RPMI7951 (cell line): ENCODE measurements at places on chromosomes 2 and 18. TPM values are rescaled to one million over a fixed set of nuclear protein-coding genes. Genes with fewer than 3 reads are reported as not detected.

- no peak for DNase-seq
These were observed 17.8 kb upstream of the MPPE1 start for GRCh38 chr18:11925800-11926481.

DNA sequence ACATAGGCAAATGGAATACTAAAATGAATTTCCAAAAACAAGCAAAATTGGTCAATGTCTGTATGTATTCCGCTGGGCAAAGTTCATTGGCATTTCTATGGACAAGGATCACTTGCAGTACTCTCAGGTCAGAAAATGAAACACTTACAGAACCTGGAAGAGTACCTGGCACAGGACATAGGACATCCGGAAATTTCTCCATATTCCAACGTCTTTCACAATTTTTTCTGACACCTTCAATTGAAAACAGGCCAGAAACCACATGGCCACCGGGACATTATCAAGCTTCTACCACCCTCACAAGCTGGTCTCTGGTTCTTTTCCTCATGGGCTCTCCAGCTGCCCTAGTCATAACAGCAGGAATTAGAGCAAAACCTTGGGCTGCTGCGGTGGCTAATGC is 96.9 kb upstream of the MSH6 start:
- no peak for DNase-seq

GRCh38 chr2:6080932-6081753 is 389.0 kb downstream of the SOX11 start:
- DNase-seq = peak; percentile 64

- no peak for DNase-seq
These were observed 160.5 kb downstream of the AKAIN1 start for GRCh38 chr18:5036523-5036922.

- peak; percentile 79 for DNase-seq
These were observed 130.9 kb downstream of the EXOC6B start for GRCh38 chr2:72694715-72695496.

DNA sequence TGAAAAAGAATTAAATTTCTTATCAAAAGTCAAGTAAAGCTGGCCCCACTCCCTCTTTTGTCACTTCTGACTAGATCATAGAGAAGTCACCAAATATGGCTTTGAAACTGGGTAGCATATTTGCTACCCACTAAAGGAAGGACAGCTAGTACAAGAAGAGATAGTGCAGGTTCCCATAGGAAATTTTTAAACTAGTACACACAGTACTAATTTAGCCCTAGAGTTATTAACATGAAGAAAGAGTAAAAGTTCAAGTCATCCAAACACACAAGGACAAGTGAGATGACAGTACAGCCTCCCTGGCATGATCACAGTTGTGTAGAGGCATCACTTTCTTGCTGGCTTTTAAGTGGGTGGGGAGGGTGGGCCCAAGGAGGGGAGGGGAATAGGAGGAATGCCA is 100.9 kb downstream of the IRS1 start:
- DNase-seq = no peak

DNA sequence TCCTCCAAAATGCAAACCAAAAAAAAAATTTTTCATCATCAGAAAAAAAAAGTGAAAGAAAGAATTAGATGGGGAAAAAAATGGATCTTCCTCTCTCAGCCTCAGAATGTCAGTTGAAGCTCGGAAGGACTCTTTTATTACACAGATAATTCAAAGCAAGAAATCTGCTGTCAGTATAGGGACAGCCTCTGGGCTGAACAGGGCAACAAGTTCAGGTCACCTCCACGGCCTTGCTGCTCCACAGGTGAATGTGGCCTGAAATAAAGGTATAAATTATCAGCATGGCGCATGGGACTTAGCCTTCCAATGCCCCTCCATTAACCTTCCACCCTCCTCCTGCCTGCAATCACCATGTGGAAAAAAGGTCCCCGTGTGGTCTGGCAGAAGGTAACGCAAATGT is 316.8 kb upstream of the POU3F3 start:
- no peak for DNase-seq

DNA sequence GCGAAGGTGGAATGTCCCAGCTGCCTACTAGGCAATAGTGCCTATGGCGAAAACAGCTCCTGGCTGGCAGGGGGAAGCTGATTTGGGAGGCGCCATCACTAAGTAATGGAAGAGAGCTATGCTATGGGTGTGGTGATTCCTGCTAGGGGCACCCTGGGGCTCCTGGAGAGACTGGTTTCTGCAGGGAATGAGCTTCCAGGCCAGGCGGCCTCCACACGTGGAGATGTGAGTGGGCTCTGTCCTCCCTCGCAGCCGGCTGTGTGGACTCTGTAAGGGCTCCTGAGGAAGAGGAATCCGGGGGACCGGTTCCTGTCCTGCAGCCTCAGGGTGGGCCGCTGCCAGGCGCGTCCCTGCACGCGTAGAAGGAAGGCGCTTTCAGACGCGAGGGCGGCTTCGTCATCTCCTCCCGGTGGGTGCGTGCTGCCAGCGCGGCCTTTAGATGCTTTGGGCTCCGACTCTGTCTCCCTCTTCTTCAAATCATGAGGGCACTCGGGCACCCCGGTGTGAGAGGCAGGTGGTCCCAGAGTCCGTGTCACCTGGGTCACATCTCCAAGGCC is 55.5 kb upstream of the ANKRD62 start:
- no peak for DNase-seq

DNA sequence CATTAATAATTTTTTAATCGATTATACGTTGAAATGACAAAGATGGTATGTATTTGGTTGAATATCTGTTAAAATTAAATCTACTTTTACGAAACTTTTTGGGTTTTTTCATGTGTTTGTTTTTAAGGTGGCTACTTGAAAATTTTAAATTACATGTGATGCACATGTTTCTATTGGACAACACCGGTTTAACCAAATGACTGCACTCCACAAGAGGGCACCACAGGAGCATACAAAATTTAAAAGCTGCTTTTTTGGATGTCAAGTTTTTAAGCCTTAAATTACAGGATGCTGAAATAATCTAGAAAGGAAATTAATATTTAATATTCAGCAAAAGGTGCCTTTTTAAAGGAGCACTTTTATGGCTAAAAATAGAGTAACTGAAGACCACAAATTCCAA is 98.7 kb downstream of the ACVR1 start:
- peak; percentile 54 for DNase-seq

DNA sequence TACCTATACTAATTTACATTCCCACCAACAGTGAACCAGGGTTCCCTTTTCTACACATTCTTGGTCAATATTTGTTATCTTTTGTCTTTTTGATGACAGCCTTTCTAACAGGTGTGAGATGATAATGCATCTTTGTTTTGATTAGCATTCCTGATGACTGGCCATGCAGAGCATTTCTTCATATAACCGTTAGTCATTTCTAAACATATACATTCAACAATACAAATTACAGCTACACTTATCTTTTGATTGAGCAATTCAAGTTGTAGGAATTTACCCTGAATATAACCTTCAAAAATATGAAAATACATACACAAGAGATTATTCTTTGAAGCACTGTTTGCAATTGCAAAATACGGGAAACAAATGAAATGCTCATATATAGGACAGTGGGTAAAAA is 94.9 kb downstream of the TMEM131 start:
- DNase-seq = no peak

GRCh38 chr2:127415593-127416505 is 2.4 kb upstream of the PROC start:
- no peak for DNase-seq

DNA sequence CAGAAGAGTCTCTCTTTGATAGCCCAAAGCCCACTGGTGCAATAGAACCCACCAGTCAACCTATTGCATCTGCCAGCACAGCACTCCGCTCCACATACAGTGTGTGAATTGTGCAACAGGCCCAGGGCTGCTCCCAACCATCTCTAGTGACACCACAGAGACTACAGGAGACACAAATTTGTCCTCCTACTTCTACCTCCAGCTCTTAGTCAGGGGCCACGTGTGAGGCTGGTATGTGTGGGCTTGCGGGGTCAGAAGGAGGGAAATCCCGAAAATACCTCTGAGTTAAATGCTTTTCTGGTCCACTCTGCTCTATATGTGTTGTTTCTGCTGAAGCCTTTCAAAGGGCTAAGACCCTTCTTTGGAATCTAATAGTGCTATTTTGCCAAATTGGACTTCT is 18.0 kb downstream of the DGUOK start:
- DNase-seq = no peak

- DNase-seq = peak; percentile 82
These were observed 49.0 kb upstream of the BIN1 start for GRCh38 chr2:127155947-127156346.

GRCh38 chr2:240663546-240664190 is 19.0 kb downstream of the AQP12B start:
- no peak for DNase-seq

- DNase-seq = no peak
These were observed 274.5 kb downstream of the TMX3 start for GRCh38 chr18:68440433-68440832.

DNA sequence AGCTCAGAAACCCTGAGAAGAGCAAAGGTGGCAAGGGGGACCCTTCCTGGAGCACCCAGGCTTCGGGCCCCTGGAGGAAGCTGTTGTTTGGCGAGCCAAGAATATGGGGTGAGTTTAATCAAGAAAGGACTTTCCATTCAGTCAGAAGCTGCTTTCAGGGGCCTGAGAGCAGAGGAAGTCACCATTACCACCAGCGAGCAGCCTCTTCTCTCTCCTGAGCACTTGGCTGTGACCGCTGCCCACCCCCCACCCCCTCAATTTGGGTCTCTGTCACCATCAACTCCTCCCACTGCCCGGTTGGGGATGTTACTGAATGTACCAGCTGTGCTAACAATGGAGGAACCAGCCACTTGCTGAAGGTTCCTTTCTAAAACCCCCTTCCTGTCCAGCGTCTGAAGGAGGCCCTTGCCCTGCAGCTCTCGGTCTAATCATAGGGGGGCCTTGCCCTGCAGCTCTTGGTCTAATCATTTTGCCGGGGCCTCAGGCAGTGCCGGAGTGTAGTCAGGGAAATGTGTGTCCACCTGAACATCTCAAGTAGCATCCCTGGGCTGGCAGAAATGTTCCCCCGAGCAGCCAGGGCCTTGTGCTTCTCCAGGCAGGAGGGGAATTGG is 943 bp downstream of the INPP5D start:
- DNase-seq = no peak

DNA sequence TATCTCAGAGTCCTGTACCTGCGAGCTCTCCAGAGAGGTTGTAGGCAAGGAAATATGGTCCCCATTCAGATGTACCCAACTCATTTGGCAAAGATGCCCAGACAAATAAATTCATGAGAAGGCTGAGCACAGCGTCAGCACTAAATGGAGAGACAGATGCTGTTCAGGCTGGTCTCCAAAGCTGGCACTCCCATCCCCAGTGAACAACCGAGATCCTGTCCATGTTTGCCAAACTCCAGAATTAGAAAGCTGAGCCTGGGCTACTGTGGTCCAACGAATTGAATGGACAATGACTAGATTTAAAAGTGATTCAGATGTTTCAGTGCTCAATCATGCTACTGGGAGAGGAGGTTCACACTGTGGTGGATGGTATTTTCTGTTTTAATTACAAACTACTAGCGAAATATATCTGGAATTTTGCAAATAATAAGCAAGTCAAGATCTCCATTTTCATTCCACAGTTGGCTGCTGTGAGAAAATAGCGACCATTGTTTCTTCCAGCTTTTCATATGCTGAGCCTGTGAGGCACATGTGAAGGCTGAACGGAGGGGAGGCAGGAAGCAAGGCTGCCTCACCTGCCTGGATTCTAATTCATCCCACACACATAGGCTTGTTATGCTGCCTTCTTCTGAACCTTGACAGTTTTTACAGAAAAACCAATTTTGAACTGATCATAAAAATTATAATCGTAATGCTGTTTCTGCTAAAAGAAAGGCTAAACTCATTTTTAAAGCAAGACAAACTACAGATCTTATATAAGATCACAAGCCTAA is 22.6 kb upstream of the DAPL1 start:
- peak; percentile 23 for DNase-seq

- DNase-seq = no peak
These were observed 736.8 kb downstream of the SOCS6 start for GRCh38 chr18:71025505-71026225.

- no peak for DNase-seq
These were observed 120.2 kb upstream of the CTDP1 start for GRCh38 chr18:79559436-79559835.

DNA sequence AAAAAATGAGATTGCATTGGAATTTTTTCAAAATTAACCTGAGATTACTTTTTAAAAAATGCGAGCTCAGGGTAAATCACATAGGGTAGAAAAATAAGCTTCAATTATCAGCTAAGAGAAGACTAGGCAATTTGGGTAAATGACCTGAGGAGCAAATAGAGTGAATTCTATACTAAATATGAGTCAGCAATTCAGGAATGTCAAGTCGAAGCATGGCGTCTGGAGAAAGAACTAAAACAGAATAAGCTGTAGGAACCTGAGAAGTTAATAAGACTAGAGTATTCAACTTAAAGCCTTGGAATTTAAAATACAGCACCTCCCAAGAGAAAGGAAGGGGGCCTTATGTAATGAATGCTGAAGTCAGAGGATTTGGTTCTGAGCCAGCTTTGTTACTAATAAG is 487.0 kb downstream of the SUCLG1 start:
- no peak for DNase-seq

GRCh38 chr2:99399063-99399462 is 61.9 kb downstream of the EIF5B start:
- peak; percentile 35 for DNase-seq

DNA sequence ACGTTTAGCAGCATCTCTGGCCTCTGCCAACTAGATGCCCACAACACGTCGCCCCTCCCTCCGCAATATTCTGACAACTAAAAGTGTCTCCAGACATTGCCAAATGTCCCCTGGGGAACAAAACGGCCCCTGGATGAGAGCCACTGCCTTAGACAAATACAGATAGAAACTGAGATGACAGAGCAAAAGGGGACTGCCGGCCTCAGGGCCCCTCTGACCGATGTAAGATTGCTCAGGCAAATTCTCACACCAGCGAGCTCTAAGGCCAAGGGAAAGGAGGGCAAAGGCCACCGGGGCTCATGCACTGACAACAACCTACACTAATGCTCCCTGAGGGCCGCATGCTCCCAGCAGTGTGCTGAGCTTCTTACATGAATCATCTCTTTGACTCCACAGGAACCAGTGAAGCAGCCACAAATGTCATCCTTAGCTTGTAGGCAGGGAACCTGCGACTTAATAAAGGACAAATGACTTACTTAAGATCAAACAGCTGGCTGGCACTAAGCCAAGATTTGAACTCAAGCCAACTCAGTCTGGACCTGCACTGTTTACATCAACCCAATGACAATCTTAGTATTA is 228.5 kb downstream of the TTC32 start:
- peak; percentile 93 for DNase-seq

The CNGA3 gene
- not detected in 2 replicates for total RNA-seq

The FBXO11 gene
- total RNA-seq = 25.6 and 37.5 TPM in 2 replicates

The UCN gene
- 0.48 and 2.1 TPM in 2 replicates for total RNA-seq

The GALNT14 gene
- 1.7 and 3.2 TPM in 2 replicates for total RNA-seq

The WDPCP gene
- 6.1 and 11.8 TPM in 2 replicates for total RNA-seq

The SPATA3 gene
- not detected in 2 replicates for total RNA-seq

The SPP2 gene
- not detected in 2 replicates for total RNA-seq

The FEV gene
- total RNA-seq = not detected in 2 replicates

The GREB1 gene
- 0.78 and 0.84 TPM in 2 replicates for total RNA-seq
